ENCODE measurements at places on chromosomes 6 and 20.

- no peak for DNase-seq
Measured at GRCh38 chr6:33732817-33733708, 13.6 kb downstream of the IP6K3 start.

GRCh38 chr6:37298958-37299357 lies 41.0 kb upstream of the TMEM217 start:
- DNase-seq, result no peak

DNA sequence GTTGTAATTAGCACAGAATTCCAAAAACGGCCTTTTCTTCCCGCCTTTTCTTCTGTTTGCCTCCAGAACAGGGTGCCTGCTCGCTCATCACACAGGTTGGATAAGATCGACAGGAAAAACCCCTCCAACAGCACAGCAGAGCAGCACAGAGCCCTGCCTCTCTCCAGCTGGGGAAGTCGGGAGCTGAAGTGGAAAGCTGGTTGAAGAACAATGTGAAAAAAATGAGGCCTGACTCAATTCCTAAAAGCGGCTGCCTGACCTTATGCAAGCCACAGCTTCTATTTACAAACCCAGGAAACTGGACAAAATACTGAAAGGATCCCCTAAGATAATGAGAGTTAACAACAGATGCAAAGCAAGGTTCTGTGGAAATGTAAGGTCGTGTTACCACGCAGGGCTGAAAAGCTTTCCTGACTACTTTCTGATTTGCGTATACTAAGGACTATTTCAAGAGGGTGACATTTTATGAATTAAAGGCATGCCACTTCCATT lies 116.9 kb downstream of the TTLL2 start:
- no peak for DNase-seq

GRCh38 chr6:157990321-157991066 lies 8.8 kb downstream of the SYNJ2 start:
- no peak for DNase-seq

DNA sequence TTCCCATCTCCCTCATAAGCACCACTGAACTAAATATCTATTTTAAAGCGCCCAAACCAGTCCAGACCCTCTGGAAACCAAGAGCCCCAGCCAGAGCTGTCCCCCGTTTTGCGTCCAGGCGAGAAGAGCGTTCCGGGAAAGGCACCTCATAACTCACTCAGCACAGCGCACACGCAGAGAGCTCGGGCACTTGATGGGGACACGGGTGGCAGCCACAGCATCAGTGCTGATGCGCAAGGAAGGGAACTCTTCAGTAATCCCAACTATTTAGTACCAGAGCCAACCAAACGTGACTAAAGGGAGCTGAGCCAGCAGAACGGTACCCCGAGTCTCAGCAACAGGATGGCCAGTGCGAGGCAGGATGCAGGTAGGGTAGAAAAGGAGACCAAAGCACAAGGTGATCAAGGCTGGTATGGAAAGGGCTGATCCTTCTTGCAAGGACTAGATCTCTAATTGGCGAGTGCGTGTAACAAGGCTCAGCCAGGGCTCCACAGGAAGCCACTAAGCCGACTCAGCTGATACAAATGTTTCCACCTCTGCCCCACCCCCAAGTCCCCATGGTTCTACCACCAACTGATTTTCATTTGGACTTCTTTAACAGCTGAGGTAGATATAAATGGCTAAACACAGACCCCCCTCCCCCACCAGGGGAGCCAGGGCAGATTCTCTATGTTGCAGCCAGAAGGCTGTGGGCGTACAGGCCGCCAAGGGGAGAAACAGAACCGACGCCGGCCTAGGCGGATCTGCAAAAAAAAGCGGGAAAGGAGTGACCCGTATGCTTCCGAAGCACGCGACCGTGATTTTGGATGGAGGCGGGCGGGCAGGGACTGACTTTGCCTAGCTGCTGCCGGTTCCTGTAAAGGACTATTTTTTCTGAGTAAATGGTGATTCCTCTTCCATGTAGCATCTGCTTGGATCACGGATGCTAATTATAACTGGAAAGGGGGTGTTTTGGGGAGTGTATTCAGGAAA lies 183.5 kb upstream of the COL21A1 start:
- no peak for DNase-seq

DNA sequence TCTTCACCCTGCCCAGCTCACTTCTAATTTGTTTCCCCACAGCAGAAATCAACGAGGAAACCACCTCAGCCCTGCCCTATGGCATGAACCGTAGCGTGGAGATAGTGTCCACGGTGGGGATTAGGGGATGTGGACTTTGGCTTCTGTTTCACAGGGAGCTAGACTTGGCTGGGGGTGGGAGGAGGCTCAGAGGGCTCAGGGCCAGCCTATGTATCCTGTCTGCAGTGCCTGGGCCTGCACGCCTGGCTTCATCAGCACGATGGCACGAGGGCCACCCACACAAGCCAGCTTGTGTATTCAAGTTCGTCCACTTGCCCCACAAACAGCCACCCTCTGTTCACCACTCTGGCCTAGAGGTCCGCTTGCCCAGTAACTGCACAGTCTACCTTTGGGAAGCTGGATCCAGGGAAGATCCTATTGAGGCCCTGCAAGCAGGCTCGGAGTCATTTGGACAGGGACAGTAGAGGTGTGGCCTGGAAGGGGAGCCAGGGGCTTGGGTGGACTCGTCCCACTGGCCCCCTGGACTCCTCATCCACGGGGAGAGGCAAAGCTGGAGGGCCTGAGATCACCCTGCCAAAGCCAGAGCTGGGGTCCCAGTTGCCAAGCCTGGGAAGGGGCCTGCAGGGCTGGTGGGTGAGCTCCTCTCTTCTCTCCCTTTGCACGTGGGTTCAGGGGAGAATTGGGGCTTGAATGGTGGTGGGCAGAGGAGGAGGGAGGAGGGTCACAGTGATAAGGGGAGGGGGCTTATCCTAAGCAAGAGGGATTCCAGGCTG lies 38.0 kb upstream of the FAM83D start:
- no peak for DNase-seq

GRCh38 chr6:109322825-109323224 lies 59.4 kb downstream of the CD164 start:
- DNase-seq, result no peak

DNA sequence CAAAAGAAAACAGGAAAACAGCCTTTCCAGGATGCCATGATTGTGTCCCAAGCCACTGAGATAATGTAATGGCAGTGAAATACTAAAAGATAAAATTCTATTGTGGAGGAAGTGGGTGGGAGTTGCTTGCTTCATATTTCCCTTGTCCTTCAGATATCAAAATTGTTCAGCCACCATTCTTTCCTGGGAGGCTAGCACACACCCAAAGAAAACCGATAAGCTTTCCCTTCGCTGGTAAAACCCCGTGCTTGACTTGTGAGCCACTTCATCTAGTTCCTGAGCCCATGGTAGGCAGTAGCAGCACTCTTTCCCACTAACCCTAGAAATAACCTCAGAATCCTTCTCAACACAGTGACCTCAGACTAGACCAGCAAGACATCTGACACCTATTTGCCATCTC lies 357.4 kb upstream of the PLCB4 start:
- DNase-seq, result no peak

GRCh38 chr6:142395266-142395665 lies 93.5 kb downstream of the ADGRG6 start:
- no peak for DNase-seq

DNA sequence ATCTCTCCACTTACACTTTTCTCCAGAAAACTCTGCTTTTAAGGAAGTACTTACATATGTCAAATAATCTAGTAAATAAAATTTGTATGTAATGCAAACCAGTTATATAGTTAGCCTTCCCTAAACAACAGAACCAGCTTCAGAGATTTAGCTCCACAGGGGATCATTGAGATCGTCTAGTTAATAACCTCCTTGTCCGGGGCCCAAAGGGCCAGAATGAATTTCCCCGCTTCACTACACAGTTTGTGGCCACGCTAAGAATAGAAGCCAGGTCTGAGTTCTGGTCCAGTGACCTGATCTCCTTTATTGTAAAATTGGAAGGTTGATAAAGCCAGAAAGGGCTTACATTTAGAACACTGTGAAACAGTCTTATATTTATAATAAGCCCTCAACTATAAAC lies 245.2 kb downstream of the TPBG start:
- DNase-seq, result no peak

DNA sequence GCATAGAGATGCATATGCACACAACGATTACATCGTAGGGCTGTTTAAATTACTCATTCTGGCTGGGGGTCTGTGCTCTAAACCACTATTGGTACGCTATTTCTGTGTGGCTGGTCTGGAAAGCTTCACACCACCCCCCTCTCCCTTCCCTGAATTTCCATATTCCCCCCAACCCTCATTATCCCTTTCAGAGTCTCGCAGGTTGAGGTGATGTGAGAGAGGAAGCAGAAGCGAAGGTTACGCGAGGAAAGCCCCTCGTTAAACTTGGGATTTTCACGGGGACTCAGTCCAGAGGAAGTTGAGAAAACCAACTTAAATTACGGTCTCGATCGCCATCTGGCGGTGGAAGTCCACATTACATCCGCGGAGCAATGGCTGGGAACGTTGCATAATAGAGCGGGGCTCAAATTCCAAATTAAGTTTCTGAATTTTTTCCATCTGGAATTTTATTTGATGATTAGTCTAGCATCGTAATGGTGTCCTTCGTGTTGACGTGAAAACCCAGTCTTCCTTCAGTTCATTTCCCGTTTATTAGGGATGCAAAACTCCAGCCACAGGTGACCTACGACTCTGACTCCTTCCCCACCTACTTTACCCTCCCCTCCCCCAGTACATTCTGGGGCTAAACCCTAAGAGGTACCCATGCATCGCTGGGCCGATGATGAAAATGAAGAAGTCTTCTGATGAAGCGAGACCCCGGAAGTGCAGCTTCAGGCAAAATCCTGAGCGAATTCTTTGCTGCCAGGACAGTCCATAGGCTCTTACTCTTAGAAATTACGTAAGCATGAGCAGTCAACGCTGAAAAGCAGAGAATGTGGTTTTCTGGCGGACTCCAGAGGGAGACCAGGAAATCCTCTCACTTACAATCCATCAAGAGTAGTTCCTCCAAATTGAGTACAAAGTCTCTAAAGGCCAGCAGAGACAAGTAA lies 19.7 kb downstream of the HLA-DOB start:
- DNase-seq, result peak; percentile 75

- no peak for DNase-seq
Measured at GRCh38 chr6:29777310-29777709, 50.3 kb upstream of the HLA-G start.

GRCh38 chr6:153096031-153096430 lies 35.1 kb downstream of the RGS17 start:
- DNase-seq, result no peak

- DNase-seq, result no peak
Measured at GRCh38 chr6:20483887-20484497, 50.3 kb upstream of the CDKAL1 start.

DNA sequence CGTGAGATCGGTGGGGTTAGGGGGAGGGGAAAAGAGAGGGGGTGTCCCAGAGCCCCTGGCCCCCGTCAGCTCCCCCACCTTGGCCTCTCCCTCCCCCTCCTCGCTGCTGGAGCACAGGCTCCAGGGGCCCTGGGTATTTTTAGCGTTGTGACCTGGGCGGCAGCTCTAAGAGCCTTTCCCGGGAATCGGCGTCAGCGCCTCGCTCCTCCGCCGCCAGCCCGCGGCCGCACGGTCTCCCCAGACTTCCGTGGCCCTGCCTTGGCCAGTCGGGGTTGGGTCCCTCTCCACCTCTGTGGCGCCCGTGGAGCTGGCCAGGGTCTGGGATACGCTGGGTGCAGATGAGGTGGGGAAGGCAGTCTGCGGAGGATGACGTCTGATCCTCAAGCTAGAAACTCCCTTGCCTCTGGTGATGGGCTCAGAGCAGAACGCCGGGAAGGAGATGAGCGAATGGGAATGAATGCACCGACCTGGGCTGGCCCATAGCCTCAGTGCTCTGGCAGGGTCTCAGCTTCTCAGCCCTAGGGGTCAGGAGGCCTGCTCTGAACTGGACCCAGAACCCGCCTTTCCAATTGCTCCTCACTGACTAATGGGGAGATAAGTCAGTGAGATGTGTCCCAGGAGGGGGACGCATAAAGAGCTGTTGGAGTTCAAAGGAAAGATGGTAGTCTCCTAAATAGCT lies 883 bp upstream of the DBNDD2 start:
- no peak for DNase-seq

DNA sequence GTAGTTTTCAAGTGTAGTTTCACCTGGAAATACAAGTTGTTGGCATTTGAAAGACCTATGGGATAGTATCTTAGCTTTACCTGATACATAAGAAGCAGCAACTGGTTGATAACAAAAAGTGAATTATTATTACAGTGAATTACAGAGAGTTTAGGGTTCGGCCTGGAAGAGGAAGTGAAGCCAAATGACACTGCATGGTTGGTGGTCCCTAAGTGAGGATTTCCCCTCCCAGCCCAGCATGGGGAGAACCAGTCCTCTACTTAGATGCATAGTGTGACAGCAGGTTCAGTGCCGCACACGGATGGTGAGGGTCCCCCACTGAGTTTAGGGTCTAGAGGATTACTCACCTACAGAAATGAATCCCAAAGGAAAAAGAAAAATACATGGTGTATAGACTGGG lies 18.1 kb downstream of the HLA-DPB1 start:
- no peak for DNase-seq

DNA sequence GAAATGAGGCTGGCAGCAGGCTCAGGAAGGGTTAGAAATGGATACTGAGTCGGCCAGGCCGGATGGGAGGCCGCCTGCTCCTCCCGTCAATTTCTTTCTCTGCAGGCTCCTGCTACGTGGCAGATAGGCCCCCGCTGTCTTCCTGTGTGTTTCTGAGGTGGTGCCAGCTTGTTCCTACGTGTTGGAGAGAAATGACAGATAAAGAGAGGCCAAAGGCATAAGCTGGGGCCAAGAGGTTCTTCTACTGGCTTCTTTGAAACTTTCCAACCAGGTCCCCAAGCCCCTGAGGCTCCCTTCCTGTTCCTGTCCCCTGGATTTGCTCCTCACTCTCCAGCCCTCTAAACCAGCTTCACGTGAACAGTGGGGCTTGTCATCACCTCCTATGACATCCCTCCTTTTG lies 76.8 kb downstream of the TCP11 start:
- no peak for DNase-seq

GRCh38 chr20:14790190-14790589 lies 452.8 kb upstream of the FLRT3 start:
- no peak for DNase-seq

GRCh38 chr20:50317116-50317515 lies 126.5 kb downstream of the CEBPB start:
- DNase-seq, result no peak

GRCh38 chr20:35698298-35699126 lies 640 bp downstream of the NFS1 start:
- no peak for DNase-seq

- DNase-seq, result no peak
Measured at GRCh38 chr6:18211338-18211737, 53.0 kb downstream of the DEK start.

DNA sequence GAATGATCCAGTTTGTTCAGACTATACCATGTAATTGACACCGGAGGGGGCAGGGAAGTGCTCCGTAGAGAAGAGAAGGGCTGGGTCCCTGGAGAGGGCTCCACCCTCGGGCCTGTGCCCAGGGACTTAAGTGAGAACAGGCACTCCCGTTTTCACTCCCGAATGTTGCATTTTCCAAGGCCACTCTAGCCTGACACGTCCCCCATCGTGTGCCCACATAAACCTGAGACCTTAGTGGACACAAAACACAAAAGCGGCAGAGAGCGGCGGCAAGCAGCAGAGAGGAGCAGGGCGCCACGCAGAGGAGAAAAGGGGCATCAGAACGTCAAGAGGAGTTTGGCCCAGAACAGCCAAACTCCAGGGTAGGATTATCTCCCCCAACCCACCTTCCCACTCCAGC lies 1405.1 kb downstream of the GRIK2 start:
- DNase-seq, result no peak

GRCh38 chr6:121932076-121932991 lies 467.1 kb upstream of the HSF2 start:
- DNase-seq, result no peak

GRCh38 chr6:53647462-53648094 lies 18.0 kb downstream of the KLHL31 start:
- peak; percentile 12 for DNase-seq

- no peak for DNase-seq
Measured at GRCh38 chr6:133017581-133017980, 203.2 kb downstream of the RPS12 start.

All from activated T-cell treated with anti-CD3 and anti-CD28 coated beads for 1 hour (primary cell).